ENCODE measurements at places on chromosomes 4 and X.
A peak's percentile ranks its signal among the peaks of the same experiment; 100 is the strongest.

DNA sequence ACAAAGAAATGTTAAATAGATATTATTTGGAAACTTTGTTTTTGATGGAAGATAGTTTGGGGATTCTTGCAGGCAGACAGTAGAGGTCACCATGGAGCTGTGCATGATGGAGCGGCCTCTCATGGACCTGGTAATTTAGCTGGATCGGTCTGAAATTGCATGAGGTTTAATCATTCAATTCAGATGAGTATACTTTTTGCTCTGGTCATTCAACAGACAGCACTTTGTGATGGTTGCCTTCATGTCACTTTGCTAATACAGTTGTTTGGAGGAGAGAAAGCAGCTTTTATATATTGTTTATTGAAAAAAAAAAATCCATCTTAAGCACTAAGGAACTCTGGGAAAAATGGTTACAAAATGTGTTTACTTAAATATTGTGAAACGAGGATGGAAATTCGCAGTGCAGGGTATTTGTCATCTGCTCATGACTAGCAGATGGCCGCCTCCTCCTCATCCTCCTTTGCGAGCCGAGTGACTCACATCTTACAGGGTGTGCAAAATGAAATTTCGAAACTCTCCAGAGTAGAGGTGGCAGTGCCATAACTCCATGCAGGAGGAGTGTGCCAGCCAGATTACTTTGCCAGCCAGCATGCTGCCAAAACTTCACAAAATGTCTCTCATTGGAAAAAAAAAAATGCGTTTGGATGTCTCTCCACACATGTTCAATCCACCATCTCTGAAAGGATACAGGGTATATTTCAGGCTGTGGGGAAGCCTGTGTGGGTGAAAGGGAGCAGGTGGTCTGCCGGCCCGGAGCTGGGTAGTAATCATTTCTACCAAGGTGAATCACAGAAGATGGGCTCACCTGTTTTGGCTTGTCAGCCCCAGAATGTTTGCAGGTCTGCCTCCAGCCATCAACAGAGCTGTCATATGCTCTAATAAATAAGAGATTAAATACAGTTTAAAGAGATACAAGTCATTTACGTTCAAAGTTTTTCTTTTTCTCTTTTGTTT lies 314.9 kb upstream of the DIPK2B start:
- no peak for DNase-seq

DNA sequence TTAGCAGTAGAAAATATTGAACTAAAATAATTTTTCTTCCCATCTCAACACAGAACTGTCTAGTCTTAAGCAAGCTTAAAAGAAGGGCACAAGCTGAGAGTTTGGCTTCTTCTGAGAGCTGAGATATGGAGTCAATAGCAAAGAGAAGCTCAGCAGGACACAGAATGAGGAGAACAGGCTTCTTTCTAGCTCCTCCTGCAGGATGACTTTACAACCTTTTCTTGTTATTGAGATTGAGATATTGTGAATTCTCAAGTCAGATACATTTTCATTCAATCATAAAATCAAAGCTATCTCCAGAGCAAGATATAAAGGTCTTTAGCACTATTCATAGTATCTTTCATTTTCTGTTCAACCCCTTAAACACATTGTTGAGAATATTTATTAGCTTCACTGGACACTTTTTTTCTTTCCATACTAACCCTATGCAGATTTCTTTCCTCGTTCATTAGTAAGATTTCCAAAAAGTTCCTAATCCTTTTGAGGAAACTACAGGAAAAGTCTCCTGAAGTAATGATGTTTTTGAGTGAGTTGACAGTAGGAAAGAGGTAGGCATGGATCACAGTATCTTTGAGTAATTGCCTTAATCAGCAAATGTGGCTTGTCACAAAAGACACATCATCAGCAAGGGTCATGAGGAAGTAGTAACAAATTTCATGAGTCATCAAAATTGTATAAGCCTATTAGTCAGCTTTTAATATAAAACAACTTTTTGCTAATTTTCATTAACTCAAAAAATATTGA lies 17.8 kb upstream of the CXCL3 start:
- DNase-seq, result no peak

- no peak for DNase-seq
Measured at GRCh38 chr4:179709961-179710624, 2267.9 kb upstream of the AGA start.

- peak; percentile 10 for DNase-seq
Measured at GRCh38 chrX:35380808-35381700, 417.1 kb upstream of the MAGEB16 start.

DNA sequence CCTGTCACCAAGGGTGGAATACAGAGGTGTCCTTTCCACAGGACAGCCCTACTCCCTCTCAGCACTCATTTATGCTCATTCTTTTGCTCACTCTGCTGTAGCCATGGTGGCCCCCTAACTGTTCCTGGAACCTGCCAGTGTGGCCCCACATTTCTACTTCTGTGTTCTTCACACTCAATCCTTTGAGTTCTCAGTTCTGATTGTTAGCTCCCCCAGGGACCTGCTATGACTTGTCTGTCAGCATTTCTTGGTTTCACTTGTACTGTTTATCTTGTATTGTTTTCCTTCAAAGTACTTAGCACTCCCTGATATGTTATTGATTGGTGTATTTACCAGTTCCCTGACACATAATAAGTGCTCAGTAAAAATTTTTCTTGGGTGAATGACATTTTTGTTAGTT lies 14.9 kb downstream of the VBP1 start:
- no peak for DNase-seq

GRCh38 chr4:76755756-76756155 lies 142.2 kb downstream of the SOWAHB start:
- no peak for DNase-seq

- no peak for DNase-seq
Measured at GRCh38 chr4:174358829-174359228, 75.1 kb downstream of the CEP44 start.

DNA sequence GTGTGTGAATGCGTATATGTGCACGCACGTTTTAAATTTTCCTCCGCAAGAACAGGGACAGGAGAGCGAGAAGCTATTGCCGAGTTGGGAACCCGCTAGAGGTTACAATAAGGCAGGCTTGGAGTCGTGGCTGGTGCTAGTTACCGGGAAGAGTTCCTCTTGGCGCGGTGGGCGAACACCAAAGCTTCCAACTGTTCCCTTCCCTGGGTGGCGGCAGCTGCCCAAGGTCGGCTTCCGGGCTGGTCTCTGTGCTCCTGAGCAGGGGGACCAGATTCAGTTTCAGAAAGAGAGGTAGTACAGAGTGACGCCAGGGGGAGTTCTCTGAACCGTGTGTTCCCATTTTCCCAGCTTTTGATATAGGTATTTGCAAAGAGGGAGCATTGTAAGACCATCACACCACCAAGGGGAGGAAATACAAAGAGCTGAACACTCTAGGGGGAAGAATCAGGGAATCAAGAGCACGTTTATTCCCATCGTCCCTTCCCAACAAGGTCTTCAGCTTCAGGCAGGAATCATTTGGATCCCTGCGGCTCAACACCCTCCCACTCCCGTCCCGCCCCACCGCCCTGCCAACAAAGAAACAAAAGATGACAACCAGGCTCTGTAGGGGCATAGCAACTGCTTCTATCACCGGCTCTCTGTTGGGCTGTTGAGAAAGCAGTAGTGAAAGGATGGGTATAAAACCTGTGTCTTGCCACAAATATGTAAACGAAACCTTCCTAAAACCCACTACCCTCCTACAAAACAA lies 113.6 kb upstream of the TEX13C start:
- no peak for DNase-seq

DNA sequence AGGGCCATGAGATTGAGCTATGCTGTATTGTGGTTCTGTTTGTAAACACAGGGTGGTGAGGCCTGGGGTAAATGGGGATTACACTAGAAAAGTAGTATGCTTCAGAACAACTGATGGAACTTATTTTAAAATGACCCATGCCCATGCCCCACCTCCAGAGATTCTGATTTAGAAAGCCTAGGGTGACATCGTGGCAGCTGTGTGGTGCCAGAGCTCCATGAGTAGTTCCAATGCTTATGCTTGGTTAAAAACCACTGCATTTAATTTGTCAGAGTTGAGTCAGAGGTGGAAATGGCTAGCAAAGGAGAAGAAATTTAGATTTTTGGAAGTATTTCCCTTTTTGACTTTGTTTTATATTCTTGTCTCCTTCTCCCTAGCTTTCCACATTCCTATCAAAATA lies 63.4 kb upstream of the PDE5A start:
- DNase-seq, result no peak

DNA sequence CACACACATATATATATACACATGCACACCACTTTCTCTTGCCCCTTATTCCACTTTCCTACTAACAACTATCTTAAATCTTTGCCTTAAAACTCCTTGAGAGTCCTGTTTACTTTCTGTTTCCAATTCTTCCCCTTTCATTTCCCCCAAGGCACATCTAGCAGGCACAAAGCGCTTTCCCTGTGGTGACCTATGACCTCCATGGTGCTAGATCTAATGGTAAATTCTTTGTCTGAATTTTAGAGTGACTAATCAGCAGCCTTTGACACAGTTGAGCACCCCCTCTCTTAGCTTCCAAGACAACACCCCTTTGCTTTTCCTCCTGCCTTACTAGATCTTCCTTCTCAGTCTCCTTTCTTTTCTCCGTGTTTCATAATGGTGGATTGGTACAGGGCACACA lies 236.4 kb upstream of the TTC29 start:
- DNase-seq, result no peak

- DNase-seq, result no peak
Measured at GRCh38 chrX:119763181-119763580, 4.8 kb downstream of the SOWAHD start.

DNA sequence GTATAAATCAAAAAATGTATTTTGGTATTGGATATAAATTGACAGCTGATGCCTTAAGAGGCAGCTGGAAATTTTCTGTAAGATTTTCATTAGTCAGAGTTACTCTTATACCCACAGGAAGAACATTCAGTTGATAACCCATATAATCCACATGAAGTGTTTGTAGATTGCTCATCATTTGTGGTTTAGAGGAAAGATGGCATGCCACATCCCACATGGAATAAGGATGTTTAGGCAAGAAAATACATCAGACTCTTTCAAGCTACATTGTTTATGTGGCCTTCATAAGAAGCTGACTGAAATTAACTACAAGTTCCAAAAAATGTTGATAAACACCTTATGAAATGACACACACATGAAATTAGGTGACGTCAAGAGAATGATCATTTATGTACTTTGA lies 56.6 kb downstream of the AREG start:
- DNase-seq, result no peak

DNA sequence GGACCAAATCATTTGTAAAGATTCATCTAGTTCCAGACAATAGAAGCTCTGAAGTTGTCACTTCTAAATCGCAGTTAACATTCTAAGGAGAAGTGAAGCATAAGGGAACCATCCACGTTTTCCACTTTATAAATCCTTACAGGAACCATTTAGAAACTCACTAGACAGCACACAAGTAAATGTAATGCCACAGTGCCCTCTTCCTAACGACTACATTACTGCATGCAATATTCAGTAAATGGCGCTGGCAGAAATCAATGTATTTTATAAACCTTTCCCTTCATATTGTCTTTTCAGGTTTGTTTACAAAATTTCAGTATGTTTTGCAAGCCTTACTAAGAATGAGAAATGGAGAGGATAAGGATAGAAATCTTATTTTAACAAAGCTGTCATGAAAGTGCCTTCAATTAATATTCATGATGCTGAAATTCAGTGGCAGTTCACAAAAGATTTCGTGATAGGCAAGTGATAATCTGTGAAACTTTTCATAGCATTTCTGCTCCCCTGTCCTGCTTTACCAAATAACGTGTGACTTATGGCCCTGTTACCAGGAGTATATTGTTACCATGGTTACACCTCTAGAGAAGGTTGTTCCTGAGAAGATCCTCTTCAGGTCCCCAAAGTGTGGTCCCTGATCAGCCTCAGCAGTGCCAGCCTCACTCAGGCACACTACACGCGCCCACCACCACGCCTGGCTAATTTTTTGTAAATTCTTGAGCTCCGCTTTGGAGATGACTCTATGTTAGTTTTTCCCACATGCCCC lies 54.2 kb downstream of the TMA16 start:
- DNase-seq, result peak; percentile 34

GRCh38 chr4:82640540-82640939 lies 78.8 kb upstream of the TMEM150C start:
- DNase-seq, result no peak

DNA sequence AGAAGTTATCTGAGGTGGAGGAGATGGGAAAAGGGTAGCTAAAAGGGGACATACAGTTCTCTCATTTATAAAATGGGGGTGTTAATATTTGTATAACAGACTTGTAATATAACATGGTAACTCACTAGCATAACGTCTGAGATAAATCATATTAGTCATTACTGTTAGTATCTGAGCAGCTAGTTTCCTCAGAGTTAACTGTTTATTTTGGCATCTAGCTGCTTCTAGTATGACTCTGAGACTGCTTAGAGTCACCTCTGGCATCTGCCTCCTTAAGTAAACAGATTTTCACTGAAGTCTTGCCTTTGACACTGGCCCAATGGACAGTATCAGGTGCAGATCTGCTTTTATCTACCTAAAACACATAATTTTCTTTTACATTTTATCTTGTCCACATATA lies 58.1 kb downstream of the SLC30A9 start:
- DNase-seq, result no peak

DNA sequence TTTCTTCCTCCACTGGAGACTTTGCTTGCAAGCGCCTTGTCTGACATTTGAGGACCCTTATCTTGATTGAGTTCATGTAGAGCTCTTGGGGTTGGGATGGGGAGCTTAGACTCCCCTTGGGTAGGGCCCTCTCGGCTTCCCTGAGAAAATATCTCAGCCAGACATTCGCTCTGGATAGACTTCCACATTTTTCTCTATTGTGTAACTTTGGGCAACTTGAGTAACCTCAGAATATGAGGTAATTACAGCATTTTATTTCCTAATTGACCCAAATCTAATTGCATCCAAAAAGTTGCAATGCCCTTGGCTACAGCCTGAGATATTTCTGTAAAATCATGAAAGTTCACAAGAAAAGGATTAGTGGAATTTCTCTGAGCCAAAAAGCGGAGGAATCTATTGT lies 102.8 kb upstream of the MXRA5 start:
- DNase-seq, result no peak

GRCh38 chrX:13309631-13310030 lies 10.2 kb downstream of the ATXN3L start:
- DNase-seq, result no peak

DNA sequence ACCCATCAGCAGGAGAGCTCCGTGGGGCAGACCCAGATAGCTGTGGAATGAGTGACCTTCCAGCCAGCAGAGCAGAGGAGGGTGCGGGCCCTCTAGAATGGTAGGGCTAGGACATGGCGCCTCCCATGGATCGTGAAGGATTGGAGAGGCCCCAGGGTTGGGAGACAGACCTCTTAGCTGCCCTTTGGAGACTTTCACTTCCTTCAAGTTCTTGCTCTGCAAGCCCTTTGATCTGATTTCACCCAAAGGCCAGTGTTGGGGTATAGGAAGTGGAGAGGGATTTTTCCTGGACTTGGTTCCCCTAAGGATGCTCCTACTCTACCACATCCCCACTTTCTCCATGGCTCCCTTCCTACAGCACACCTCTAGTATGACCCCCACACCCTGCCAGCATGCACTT lies 3.0 kb downstream of the SASH3 start:
- DNase-seq, result no peak

DNA sequence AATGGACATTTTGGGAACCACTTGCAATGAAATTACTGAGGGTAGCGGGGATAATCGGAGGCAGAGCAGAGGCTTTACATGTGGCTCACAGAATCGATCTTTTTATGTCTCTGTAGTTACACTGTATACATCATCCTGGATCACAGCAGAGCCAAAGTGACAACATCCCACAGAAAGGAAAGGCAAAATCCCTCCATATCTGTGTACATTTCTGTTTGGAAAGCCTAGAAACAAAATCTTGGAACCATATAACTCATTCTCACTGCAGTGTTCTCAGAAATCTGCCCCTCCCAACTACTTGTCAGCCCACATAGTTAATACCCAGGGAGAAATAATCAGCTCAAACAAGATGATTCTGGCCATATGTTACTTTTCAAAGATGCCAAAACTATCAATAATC lies 211.6 kb downstream of the DCLK2 start:
- DNase-seq, result no peak

All from NCI-H1417 treated with DMSO at 0.1 percent for 48 hours (cell line).